Hippocampal formation (tissue), 2 donors: ENCODE measurements at places on chromosomes 5 and 9.

- DNase-seq = no peak
These were observed 116.9 kb downstream of the NPR3 start for GRCh38 chr5:32827981-32828380.

- DNase-seq = no peak
These were observed 757.5 kb upstream of the CTNND2 start for GRCh38 chr5:12661617-12662370.

GRCh38 chr5:116578676-116579075 is 4.1 kb upstream of the SEMA6A start:
- DNase-seq = no peak

- DNase-seq = no peak
These were observed 107.8 kb upstream of the SLIT3 start for GRCh38 chr5:169408731-169409130.

DNA sequence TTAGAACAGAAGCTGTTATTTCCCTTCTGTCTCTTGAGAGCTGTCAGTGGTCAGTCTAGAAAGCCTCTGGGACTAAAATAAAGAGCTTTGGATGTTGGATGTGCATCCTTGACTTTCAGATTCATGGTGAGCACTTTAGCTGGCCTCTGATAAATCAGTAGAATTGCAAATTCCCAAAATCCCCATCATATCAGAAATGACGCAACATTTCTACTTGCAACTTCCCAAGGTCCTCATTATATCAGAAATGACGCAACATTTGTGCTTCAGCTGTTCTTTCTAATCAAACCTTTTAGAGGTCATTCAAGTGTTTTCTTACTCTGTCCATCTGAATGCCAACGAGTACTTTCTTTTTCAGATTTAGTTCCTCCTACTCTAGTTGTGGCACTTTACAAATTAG is 167.3 kb upstream of the MOCS2 start:
- DNase-seq = no peak

- peak; percentile 31 for DNase-seq
These were observed 86.0 kb downstream of the BRINP1 start for GRCh38 chr9:119283078-119283794.

GRCh38 chr9:14215614-14216013 is 98.3 kb downstream of the NFIB start:
- DNase-seq = no peak

DNA sequence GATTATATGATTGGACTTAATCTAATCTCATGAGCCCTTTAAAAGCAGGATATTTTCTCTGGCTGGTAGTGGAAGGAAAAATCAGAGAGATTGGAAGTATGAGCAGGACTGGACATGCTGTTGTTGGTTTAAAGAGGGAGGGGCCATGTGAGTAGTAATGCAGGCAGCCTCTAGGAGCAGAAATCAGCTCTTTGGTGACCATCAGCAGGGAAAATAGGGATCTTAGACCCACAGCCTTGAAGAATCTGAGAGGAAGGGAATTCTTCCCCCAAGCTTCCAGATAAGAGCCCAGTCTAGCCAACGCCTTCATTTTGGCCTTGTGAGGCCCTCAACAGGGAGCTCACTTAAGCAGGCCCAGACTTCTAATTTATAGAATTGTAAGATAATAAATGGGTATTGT is 9.5 kb downstream of the SH3GL2 start:
- no peak for DNase-seq

DNA sequence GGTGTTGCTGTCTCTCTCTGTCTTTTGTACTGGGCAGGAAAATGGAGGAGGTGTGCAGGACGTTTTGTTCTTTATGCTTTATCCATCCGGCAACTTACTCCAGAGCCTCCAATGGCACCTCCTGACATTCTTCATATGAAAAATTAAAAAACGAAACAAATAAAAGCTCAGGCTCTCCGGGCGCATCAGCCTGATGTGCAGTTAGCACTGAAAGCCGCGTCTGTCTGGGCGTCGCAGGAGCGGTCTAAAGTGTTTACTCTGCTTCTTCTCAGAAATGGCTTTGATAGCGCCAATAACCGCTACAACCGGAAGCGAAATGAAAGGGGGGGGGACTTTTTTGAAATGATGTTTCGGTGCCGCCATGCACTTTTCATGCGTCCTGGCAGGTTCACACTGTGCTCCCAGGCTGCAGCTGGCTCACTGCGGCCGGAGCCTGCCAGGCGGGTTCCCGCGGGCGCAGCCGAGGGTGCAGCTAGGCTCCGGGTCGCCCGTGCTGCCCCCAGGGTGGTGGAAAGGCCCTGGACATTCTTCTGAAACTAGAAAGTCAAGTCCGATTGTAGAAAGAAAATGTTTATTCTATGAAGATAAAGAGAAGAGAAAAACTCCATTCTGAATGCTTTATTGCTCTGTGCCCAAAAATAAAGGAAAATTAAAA is 407.7 kb upstream of the IRX1 start:
- no peak for DNase-seq

DNA sequence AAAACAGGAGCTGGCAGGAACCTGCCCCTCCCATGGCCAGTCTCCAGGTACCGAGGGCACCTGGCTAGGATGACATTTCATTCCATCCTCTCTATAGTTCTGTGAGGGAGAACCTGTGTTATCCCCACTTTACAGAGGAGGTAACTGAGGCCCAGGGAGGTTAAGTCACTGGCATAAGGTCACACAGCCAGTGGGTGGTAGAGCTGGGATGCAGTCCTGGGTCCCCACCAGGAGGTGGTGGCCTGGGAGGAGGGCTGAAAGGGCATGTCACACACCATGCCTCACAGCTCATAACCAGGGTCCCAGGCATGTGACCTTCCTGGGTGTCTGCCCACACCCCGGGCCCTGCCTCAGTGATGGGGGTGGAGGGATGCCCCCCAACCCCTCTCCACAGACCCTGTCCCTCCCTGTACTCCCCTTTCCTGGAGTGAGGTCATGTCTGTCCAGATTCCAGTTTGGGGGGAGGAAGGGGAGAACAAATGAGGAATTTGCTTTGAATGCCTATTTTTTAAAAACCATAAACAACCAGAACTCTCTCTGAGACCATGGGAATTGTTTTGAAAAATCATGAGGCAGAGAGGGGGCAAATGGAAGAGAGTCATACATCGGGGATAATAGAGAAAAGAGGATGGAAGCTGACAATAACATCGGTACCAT is 77.7 kb upstream of the STXBP1 start:
- no peak for DNase-seq

- no peak for DNase-seq
These were observed 16.2 kb downstream of the PBX3 start for GRCh38 chr9:125763394-125763801.

GRCh38 chr9:4375424-4376200 is 75.7 kb upstream of the GLIS3 start:
- DNase-seq = peak; percentile 56

DNA sequence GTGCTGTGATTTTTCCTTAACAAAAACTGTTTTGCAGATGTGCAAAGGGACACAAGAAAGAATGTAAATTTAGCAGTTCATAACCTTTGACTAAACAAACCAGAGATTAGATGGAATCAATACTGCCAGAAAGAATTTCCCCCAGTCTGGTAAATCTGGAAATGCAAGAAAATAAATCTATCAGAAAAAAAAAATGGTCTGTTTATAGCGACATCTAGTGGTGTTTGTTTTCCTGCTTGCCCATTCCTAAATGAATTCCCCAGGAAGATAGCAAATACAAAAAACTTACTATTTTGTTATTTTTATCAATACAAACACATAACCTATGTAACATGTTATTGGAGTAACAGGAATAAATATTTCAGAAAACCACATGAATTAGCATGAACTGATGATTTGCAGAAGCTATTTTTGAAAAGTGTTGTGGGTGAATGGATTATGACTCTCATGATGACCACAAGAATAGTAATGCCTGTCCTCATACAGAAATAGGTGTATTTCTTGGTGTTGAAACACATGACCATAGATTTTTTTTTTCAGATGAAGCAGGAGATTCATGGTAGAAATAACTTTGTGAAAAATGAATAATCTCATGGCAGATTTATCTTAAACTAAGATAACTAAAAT is 1703.8 kb downstream of the MAT2B start:
- peak; percentile 50 for DNase-seq

GRCh38 chr9:136562746-136563495 is 17.1 kb upstream of the NOTCH1 start:
- DNase-seq = no peak
